NCI-H748 treated with DMSO at 0.1 percent for 48 hours (cell line): ENCODE measurements at places on chromosomes 4 and X.

DNA sequence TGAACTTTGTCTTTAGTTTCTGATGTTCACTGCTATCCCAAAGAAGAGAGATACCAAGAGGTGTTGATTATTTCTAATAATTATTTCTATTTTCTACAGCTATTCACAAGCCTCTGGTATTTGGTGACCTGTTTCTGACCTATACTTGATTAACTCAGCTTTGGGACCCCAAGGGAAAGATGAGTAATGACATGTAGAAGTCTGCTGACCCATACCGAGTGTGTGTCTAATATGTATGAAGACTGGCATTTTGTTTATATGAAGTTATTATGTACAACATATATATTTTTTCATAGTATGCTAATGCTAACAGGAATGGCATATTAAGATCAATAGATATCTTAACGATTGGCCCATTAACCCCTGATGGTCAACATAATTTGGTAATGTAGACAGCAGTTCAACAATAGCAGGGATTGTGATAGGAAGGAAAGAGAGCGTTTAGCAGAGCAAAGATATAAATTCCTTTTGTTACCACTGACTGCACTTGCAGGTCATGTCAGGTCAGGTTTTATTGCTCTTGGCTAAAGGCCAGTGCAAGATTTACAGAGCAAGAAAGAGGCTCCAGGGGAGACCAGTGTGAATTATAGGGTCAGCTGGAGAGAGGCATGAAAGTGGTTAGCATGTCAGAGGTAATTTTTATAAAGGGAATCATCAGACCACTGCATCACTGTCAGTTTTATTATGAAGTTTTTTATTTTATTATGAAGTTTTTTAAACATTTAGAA, 94.7 kb upstream of the DIPK2B start:
- DNase-seq, result peak; percentile 1

DNA sequence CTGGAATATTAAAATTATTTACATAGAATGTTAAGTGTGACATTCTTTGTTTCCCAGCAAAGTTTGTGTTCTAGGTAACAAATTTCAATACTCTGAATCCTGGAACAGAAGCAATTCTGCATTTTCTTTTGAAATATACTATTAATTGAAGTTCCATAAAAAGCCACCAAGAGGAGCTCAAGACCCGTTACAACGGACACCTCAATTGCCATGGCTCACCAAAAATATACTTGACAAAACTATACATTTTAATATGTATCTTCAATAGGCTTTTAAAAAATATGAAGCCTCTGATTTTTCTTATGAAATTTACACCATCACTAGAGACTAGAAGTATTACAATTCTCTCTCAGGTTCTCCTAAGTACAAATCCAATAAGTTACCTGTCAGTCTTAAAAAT, 111.4 kb downstream of the NYX start:
- no peak for DNase-seq

DNA sequence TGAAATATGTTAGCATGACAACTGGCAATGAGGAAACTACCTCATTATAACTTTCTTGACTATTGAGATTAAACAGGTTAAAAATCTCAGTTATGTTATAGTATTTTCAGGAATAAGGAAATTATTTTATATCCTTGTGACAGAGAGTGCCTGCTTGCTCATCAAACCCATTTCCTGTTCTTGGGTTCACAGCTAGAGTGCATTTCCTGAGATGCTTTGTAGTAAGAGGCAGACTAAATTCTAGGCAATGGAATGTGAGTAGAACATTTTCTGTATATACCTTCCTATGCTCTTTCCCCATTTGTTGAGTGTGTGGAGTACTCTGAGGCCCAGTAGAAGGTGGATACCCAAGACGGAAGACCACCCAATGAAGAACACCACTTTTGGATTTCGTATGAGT, 96.9 kb upstream of the CASK start:
- DNase-seq, result no peak

DNA sequence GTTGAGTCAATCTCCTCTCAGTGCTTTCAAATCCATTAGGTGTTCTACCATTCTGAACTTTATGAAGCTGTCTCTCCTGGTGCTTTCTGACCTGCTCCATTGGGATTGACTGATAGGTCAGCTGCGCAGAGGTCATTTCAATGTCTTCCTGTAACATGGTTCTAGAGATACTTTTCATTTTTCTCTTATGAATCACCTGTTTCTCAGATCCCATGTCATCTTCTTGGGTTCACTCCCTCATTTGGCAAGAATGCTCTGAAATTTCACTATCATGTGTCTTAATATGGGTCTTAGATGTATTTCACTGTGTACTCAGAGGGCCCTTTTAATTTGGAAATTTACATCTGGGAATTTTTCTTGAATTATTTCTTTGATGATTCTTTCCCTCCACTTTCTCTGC, 13.8 kb upstream of the PGM2 start:
- DNase-seq, result no peak

GRCh38 chr4:153651116-153651515, 33.0 kb upstream of the TLR2 start:
- no peak for DNase-seq

DNA sequence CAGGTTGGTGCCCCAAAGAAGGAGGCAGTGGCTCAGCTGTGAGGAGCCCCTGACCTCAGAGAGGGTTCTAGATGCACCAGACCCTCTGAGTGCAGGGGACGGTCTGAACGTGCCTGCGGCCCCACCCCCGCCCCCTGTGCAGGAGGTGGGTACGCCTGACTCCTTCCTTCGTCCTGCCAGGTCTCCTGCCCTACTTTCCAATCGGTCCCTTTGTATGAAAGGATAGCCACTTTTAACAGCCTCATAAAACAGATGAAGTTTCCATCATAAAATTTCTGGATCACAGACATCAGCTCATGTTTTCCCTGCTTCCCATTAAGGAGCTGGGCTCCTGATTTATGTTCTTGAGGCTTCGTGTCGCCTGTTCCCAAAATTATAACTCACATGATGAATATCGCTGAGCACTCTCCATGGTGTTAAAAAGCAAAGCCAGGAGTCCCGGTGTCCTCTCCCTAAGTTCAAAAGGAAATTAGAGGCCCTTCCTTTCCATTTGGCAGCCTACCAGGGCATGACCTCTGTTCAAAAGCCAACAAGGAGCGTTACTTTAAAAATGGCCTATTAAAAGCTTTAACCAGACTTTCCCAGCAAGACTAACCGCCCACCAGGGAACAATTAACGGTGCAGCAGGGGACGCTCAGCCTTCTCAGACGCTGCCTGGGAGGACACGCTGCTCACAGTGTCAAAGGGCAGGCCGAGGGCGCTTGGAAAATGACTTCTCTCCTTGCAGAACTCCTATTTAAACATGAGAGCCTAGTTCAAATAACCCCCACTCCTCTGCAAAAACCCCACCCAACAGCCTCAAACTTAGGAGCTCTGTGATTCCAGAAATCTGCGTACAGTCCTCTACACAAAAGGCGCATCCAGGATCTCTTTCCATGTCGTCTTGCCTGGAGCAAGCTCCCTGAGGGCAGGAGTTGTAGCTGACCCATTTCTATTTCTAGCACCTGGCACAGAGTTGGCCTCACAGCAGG, 181.9 kb downstream of the AFAP1 start:
- DNase-seq, result no peak

- no peak for DNase-seq
Measured at GRCh38 chr4:150001815-150002214, 76.4 kb upstream of the DCLK2 start.

DNA sequence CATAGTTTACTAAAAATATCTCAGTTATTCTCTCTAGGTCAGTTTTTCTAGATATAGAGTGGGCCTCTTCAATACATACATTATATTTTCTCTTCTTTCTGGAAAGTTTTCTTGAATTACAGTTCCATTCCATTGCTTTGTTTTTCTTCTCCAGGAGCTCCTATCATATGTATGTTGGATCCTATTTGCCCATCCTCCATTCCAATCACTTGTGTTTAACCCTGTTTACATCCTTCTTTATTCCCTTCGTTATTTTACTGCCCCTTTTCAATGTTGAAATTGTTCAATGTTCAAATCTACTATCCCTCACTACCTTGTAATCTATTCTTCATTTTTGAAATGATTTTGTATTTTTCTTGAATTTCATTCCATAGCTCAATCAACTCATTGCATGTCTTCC, 97.4 kb downstream of the IRF2 start:
- no peak for DNase-seq

DNA sequence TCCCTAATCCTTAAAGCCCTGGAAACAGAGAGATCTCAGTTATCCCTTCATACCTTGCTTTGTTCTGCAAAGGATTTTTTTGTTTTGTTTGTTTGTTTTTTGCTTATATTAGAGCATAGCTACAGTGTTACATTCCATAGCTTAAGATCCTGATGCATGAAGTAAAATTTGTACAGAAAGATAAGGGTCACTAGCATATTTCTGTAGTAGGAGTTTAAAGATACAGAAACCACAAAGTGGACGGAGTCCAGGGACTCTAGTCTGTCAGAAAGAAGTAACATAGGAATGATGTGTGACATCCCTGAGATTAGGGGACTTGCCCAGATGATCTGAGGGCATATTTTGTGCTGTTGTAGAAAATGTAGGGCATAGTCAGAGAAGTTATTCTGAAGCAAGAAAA, 151.9 kb upstream of the PLAC1 start:
- DNase-seq, result no peak

DNA sequence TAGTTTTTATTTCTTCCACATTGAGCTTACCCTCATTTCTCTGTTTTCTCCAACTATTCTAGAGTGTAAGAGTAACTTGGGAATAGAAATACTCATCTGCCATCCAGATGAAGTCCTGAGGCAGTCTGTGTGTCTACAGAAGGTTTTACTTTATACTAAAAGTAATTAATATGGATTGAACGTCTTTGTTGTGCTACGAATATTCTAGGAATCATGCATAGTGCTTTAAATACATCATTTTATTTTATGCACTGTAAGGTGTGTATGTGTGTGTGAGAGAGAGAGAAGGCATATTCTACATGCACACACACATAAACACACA, 305.7 kb downstream of the INPP4B start:
- no peak for DNase-seq

DNA sequence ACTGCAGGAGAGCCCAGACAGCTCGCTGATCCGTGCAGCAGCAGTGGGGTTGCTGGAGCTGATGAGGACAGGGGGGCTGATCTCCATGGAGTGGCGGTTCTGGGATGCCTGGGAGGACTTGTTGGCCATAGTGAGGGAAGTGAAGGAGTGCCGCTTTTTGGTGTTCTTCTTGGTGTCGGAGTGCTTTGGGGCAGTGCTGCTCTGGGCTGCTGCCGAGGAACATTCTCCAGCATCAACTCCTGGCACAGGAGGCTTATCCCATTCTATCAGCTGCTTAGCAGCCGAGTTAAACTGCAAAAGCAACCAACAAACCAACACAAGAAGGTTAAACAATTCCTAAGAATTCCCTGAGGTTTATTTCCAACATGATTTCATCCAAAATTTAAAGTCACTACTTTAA, 126.3 kb upstream of the CBR4 start:
- no peak for DNase-seq

DNA sequence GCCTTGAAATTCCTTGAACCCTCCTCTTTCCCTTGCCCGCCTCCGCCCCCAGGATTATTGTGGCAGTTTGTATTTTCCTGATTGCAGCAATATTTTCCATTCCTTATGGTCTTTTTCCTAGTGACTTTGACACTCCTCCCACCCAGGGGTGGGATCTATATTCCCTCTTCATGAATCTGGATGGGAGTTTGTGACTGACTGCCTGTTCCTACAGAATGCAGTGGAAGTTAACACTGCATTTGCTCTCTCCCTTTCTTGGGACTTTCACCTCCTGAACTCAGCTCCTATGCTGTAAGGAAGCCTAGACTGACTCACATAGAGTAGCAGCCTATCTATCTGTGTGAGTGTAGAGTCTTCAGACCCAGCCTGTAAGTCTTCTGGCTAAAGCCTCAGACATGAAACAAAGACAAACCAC, 2.2 kb downstream of the FUNDC2 start:
- DNase-seq, result no peak

- DNase-seq, result no peak
Measured at GRCh38 chr4:26028793-26029567, 115.0 kb downstream of the SMIM20 start.

GRCh38 chrX:124260845-124261244, 71.6 kb upstream of the TEX13D start:
- no peak for DNase-seq

- no peak for DNase-seq
Measured at GRCh38 chr4:156764145-156764544, 207.5 kb downstream of the PDGFC start.

DNA sequence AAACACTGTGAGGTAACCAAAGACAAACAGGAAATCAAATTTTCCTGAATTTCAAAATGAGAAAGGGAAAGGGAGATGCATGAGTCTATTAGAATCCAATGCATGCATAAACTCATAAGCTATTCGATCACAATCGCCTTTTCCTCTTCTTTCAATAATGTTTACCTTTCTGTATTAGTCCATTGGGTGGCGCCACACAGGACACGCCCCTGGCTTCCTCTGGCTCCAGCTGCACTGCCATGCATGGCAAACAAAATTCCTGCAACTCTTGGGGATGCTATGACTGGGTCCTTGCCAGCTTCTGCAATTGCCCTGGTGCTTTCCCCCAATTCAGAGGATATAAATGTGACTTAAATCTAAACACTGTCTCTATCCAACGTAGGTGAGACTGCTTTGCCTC, 424.5 kb upstream of the PCDH7 start:
- DNase-seq, result no peak
